ENCODE measurements at places on chromosomes 4 and X.

DNA sequence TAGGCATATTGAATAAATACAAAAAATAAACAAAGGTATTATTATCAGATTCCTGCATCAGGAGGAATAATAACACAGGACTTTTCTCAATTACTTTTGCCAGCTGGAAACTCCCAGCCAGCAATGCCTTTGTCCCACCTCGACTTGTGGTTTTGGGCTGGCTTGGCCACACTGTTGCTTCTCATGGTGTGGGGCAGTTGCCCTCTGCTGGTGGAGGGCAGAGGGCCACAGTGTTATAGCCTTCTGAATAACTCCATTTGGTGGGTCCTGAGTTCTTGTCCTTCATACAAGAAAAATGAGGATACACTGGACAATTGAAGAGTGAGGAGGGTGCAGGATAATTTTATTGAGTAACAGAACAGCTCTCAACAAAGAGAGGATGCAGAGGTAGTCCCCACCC lies 1206.0 kb upstream of the ADGRL3 start:
- no peak for DNase-seq

GRCh38 chrX:32269866-32270265 lies 941.5 kb downstream of the DMD start:
- DNase-seq: no peak

DNA sequence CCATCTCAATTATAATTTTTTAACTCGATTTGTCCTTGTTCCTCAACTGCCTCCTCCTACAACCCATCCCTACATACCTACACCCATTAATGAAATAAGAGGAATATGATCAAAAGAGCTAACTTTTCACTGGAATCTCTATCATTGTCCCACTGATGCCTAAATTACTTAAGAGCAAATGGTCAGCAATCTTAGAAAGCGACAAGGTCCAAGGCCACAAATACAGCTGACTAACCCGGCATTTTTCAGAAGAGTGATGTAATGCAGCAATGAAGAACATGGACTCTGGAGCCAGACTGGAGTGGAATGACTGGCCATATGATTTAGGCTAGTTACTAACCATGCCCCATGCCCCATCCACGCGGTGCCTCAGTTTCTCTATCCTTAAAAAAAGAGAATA lies 56.2 kb downstream of the PPA2 start:
- no peak for DNase-seq

DNA sequence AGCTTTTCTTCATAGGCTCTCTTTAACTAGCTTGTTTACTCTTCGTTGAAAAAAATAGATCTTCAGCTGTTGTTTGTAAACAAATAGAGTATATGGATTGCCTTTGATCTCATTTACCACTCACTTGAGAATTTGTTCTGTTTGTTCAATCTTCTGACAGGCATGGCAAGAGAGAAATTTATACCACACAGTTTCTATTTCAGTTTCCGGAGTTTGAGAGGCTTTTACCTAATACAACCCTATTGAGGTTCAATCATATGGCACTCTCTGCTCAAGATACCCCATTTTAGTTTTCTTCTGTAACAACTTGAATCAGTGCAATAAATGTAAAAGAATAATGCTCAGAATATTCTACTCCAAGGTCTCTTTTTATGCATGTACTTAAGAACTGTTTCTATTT lies 148.0 kb downstream of the EMCN start:
- DNase-seq: no peak

Measured in NCI-H526 (cell line).